Testis (tissue), 5 donors: ENCODE measurements at places on chromosomes 16 and 17.
A peak's percentile ranks its signal among the peaks of the same experiment; 100 is the strongest.

DNA sequence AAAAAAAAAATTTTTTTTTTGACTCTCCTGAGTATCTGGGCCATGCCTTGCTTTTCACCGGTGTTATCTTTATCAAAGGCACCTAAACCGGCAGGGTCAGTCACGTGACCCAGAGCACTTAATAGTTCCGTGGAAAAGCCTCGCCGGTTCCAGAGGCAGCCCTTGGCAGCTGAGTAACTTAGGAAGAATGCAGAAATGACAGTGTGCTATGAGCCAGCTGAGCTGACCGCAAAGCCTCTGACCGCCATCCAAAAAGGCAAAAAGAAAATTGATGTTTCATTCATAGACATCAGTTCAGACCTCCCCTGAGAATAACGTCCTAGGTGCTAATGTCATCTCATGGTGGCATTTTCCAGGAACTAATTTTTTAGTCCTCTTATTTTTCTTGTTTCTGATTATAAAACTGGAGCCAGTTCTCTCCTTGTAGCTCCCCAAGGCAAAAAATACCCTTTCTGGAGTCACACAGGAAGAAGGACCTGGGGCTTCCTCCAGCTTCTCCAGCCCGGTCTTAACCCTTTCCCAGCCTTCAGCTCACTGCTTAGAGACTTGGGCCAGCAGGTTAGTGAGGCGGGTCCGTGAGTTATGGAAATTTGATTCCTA, 122.6 kb downstream of the SOCS1 start:
- peak; percentile 69 for DNase-seq

DNA sequence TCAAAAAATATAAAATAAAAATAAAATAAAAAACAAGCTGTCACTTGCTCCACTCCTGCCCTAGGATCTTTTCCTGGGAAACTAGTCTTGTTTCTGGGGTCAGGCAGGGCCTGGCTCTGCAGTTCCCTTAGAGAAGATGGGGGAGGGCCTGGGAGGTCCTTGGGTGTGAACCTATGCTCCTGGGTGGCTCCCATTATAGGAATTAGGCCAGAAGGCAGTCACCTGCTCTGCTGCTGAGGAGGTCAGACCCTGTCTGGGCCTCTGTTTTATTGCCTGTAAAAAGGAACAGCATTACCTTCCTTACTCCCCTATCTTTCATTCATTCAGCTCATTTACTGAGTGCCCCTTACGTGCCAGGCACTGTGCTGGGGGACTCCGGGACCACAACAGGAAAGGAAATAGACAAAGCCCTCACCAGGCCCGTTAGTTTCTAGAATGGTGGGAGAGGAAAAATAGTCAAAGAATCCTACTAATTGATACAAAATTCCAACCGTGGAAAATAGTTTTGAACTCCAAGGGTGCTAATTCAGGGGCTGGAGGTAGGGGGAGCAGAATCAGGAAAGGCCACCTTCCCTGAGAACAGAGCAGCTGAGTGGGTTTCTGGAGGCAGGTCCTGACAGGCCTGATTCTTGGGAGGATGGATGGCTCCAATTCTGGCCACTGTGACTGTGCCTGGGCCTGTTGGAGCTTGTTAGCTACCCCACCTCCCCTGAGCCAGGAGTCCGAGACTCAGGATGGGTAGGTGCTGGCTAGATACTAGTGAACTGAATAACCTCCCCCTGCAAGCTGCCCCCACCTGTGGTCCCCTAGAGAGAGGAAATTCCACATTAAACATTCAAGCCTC, 1.3 kb upstream of the SLC46A1 start:
- no peak for DNase-seq

GRCh38 chr17:64130559-64131001, 636 bp upstream of the ERN1 start:
- DNase-seq, result peak; percentile 28

DNA sequence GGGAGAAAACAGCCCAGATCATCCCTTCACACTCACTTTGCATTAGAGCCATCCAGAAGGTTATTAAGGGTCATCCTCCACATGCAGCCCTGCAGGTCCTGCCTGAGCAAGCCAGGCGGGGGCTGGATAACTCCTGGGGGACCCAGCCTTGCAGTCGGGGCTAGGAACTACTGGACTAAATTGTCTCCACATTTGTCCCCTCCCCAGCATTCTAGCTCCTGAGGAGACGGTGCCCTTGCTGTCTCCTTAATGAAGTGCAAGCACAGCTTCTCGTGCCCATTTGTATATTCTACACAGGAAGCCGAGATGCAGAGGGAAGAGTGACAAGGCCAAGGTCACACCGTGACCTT, 185.2 kb downstream of the C16orf95 start:
- DNase-seq, result no peak

DNA sequence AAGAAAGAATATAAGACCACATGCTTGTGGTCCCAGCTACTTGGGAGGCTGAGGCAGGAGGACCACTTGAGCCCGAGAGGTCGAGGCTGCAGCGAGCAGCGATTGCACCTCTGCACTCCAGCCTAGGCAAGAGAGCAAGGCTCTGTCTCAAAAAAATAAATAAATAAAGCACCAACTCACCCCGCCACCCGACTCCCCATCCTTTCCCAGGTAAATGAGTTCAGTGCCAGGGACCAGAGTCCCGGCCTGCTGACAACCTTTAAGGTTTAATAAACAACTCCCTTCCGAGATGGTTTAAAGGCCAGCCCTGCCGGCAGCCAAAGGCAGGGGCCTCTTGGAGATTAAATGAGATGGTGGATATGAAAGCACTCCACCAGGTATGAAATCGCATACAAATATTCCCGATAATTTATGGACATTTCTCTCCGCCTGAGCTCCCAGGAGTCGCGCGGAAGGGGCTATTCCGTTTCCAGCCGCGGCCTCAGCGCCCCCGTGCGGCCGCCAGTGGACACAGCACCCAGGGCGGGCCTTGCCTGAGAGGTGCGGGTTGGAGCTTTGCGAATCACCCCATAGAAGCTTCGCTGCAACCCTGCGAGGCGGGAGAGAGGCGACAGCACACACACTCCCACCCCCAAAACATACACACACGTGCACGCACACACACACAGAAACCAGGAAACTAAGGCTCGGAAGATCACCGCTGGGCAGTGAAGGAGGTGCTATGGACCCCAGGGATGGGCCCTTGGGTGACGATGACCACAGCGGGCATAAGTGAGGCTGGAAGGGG, 4.0 kb upstream of the RPL38 start:
- DNase-seq, result peak; percentile 78

GRCh38 chr16:19114359-19115147, 789 bp downstream of the ITPRIPL2 start:
- DNase-seq, result peak; percentile 81

- no peak for DNase-seq
Observed at GRCh38 chr17:70040336-70040735, 34.7 kb upstream of the KCNJ16 start.

DNA sequence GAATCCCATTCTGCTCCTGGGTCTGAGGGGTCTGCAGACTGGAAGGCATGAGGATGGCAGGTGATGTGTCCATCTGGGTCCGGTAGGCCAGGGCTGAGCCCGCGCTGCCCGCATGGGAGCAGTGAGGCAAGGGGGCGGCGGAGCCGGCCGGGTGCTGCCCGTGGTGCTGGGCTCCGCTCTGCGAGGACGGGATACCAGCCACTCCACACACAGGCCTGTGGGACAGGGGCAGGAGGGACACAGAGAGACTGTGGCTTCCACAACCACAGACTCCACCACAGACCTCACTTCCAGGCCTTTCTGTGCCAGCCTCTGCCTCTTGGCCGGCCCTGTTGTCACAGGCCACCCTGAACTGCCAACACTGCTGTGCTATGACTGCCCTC, 25.4 kb downstream of the MAP1LC3B start:
- no peak for DNase-seq

- DNase-seq, result no peak
Observed at GRCh38 chr17:21545064-21545463, 147.3 kb upstream of the KCNJ18 start.

DNA sequence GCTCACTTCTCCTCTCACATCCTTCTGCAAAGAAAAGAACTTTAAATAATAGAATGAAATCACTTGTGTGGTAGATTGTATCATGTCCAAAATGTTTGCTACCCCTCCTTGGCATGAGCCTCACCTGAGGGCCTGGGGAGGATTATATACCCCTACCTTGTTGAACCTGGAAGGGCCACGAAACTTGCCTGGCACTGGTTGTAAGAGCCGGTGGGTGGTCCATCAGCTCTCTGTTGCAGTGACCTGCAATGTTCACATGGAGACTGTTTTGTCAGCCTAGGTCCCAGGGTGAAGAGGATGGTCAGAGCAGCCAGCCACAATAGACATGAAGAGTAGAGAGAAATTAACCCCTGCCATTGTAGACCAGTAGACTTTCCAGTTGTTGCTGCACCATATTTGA, 10.2 kb downstream of the RSAD1 start:
- no peak for DNase-seq

DNA sequence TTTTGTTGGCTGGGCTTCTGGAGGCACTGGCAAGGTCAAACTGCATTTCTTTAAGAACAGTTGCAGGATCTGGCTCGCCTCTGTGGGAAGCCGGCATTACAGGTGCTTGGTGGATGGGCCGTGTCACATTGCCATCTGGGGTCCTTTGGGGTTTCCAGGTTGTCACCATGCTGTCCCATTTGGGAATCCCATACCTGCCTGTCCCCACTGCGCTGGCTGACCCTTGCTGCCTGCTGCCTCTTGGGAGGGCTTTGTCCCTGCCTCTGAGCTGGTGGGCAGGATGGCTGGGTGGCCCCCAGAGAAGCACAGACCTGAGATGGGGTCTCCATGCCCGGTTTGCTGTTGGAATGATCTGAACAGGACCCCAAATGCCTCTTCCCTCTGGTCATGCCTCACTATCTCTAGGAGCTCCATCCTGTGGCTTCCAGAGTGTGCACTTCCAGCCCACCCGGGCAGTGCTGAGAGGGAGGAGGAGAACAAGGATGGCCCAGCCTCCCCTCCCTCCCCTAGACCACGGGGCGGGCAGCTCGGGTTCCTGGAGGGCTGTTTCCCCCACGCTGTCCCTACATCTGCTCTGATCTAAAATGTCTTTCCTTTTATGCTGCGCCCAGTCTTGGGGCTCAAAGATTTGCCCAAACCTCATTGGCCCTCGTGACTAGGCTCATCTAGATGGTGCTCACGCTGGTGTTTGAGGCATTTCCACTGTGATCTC, 28.0 kb downstream of the OR1D5 start:
- DNase-seq, result no peak

DNA sequence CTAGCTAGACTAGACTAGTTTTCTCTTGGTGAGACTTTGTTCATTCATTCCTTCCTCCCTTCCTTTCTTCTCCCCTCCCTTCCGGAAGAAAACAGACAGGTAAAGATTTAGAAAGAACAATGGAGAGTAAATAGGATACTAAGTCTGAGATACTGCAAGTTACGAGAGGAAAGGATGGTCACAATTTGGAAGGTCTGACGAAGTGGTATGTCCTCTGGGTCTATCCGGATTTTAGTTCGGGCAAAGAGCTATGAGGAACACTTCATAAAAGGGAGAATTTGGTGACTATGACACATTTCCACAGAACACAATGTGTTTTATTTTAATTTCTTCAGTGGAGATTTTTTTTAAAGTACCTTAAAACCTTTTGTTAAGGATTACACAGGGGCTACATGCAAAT, 107.7 kb downstream of the BRIP1 start:
- DNase-seq, result no peak

DNA sequence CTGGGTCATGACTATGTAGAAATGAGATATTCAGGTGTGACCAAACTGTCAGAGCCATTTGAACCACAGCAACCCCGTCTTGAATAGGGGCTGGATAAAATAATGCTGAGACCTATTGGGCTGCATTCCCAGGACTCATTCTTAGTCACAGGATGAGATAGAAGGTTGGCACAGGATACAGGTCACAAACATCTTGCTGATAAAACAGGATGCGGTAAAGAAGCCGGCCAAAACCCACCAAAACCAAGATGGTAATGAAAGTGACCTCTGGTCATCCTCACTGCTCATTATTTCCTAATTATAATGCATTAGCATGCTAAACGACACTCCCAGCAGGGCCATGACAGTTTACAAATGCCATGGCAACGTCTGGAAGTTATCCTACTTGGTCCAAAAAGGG, 545.5 kb downstream of the TMEM114 start:
- DNase-seq, result no peak
